ENCODE measurements at places on chromosomes 3 and 15.

GRCh38 chr3:11757441-11757875 is 89.2 kb downstream of the TAMM41 start:
- no peaks in the 10 kb centered on the region for H3K36me3 ChIP-seq
- H3K4me3 ChIP-seq: no peak overlapping the region
- H3K27me3 ChIP-seq: no peaks in the 10 kb centered on the region
- no peaks in the 10 kb centered on the region for H3K4me1 ChIP-seq
- no peak for DNase-seq

DNA sequence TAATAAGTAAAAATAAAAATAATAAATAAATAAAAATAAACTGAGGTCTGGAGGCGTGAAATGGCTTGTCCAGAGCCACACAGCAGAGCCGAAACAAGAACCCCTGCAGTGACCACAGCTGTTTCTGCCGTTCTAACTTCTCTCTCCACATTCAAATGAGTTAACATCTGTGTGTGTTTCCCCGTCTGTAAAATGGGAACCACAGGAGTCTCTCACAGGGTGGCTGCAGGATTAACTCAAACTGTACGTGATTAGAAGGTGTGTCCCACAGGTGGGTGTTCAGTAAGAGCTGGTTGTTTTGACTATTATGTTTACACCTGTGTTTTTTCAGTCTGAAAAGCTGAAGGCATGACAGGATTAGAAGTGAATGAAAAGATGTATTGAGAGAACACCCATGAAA is 27.0 kb upstream of the MUC4 start:
- DNase-seq: no peak
- peaks cover 25% of the 10 kb centered on the region for H3K27me3 ChIP-seq
- H3K4me3 ChIP-seq: no peak overlapping the region
- no peaks in the 10 kb centered on the region for H3K36me3 ChIP-seq
- H3K27ac ChIP-seq: no peak overlapping the region

GRCh38 chr3:149494759-149495580 is 20.5 kb downstream of the TM4SF4 start:
- no peaks in the 10 kb centered on the region for H3K4me1 ChIP-seq
- H3K27ac ChIP-seq: no peak overlapping the region
- H3K4me3 ChIP-seq: no peak overlapping the region
- H3K36me3 ChIP-seq: no peaks in the 10 kb centered on the region
- no peak for DNase-seq

DNA sequence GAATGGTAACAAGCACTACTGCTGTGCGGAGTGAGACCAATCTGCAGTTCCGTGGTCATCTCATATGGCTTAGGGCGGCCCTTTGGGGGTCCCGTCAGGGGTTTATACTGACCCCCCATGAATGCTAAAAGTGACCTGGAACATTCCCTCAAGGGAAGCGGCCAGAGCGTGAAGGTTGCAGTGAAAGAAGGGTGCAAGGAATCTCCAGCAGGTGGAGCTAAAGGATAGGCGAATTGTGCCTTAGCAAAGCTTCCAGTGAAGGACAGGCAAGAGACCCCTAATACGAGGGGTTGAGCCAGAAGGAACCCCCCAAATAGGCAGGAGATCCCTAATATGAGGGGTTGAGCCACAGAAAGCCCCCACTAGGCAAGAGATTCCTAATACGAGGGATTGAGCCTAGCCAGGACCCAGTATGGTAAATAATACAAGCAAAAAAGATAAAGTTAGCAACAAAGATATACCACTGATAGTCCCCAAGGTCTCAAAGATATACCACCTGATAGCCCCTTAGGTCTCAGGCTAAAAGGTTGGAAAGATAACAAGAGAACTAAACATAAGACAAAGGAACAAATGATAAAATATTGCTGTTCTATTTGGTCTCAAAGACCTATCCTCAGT is 32.8 kb downstream of the ZNF589 start:
- DNase-seq: no peak
- H3K4me3 ChIP-seq: no peak overlapping the region
- no peaks in the 10 kb centered on the region for H3K36me3 ChIP-seq
- no peaks in the 10 kb centered on the region for H3K27me3 ChIP-seq

GRCh38 chr15:86159468-86159867 is 79.8 kb downstream of the AGBL1 start:
- no peaks in the 10 kb centered on the region for H3K4me1 ChIP-seq
- no peak overlapping the region for H3K27ac ChIP-seq
- peaks cover 20% of the 10 kb centered on the region for H3K27me3 ChIP-seq

GRCh38 chr3:123732447-123732846 is 147.6 kb upstream of the HACD2 start:
- H3K4me3 ChIP-seq: no peak overlapping the region
- H3K36me3 ChIP-seq: no peaks in the 10 kb centered on the region
- H3K4me1 ChIP-seq: no peaks in the 10 kb centered on the region
- no peak for DNase-seq

- no peak overlapping the region for H3K27ac ChIP-seq
- no peaks in the 10 kb centered on the region for H3K36me3 ChIP-seq
- no peak overlapping the region for H3K4me3 ChIP-seq
These were observed 311.5 kb downstream of the EDEM1 start for GRCh38 chr3:5498981-5499380.

GRCh38 chr3:46656778-46657556 is 36.5 kb downstream of the ALS2CL start:
- H3K27me3 ChIP-seq: peaks cover 32% of the 10 kb centered on the region
- H3K4me1 ChIP-seq: no peaks in the 10 kb centered on the region
- no peak overlapping the region for H3K4me3 ChIP-seq
- H3K27ac ChIP-seq: no peak overlapping the region
- H3K36me3 ChIP-seq: no peaks in the 10 kb centered on the region
- DNase-seq: no peak

DNA sequence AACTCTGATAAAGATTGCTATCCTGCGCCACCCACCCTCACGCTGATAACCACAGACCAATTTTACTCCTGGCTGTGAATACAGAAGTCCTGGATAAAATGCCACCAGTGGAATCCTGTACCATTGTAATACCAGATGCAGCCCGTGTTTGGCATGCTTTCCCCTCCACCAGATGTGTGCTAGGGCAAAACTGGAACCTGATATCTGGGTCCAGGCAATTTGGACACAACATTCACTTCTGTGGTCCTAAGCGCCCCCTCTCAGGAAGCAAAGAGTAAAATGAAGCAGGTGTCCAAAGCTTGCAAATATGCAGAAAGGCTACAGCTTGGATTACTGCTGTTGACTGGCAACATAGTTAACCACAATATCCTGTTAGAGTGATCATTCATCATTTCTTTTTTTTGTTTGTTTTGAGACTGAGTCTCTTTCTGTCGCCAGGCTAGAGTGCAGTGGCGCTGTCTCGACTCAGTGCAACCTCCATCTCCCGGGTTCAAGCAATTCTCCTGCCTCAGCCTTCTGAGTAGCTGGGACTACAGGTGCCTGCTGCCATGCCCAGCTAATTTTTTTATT is 32.8 kb downstream of the LOXL1 start:
- DNase-seq: no peak
- no peaks in the 10 kb centered on the region for H3K36me3 ChIP-seq
- peak overlapping the region; percentile 60 for H3K4me3 ChIP-seq
- peak overlapping the region; percentile 19 for H3K27ac ChIP-seq

- no peaks in the 10 kb centered on the region for H3K36me3 ChIP-seq
- no peak overlapping the region for H3K4me3 ChIP-seq
- no peak overlapping the region for H3K27ac ChIP-seq
- no peaks in the 10 kb centered on the region for H3K27me3 ChIP-seq
- DNase-seq: no peak
These were observed 393.3 kb upstream of the CBLB start for GRCh38 chr3:106261915-106262683.

DNA sequence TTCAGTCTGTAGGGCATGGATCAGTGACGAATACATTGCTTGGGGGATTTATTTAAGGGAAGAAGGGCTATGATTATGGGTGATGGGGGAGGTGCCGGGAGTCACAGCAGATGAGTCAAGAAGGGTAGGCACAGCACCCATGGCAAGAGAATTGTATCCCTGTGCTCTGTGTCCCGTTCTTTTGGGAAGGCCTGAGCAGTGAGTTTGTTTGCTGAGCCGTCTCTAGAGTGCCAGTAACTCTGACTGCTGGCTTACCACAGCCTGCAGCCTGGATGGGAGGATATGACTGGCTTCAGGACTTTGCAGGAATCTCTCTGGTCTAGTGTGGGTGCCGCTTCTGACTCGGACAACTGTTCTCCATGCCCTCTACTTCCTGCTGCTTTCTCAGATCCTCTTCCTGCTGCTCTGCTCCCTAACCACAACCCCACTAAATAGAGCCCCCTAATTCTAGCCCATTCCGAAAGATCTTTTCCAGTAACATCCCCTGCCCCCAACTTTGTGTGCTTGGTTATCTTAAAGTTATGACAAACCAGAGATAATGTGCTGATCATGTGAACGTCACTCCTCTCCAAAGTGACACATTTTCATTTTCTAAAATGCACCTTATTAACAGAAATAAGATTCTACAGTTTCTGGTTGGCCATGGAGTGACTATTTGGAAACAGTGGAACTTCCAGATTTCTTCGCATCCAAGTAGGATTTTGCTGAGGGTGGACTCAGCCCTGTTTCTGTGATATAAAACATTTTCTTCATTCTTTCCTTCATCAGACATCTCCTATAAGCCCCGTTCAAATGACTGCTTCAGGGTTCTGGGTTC is 239.0 kb downstream of the SLCO3A1 start:
- peak overlapping the region; percentile 22 for H3K27ac ChIP-seq
- H3K36me3 ChIP-seq: peaks cover 12% of the 10 kb centered on the region
- DNase-seq: no peak
- peaks cover 40% of the 10 kb centered on the region for H3K4me1 ChIP-seq
- no peaks in the 10 kb centered on the region for H3K27me3 ChIP-seq
- no peak overlapping the region for H3K4me3 ChIP-seq

GRCh38 chr3:107798381-107798780 is 275.6 kb downstream of the BBX start:
- DNase-seq: no peak
- H3K27ac ChIP-seq: no peak overlapping the region
- H3K4me3 ChIP-seq: no peak overlapping the region
- peaks cover 43% of the 10 kb centered on the region for H3K36me3 ChIP-seq

DNA sequence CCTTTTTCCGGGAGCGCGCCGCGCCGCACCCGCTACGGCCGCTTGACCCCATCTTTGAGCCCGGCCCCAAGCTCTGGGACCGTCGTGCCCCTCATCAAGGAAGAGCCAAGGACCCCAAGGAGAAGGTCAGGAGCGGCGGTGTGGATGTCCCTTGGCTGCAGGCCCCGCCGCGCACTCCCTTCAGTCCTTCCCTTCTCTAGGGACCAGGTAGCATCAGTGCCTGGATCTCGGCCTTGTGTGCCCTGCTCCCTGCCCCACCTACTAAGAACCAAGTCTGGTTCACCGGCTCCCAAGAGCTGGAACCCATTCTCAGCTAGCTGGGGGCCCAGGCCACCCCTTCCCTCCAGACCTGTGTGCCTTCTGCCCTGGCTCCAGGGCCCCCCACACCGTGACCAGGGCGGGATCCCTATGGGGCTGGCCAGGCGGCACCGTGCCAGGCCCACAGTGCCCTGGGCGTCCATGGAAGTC is 69.3 kb upstream of the CGNL1 start:
- H3K4me3 ChIP-seq: peak overlapping the region; percentile 54
- DNase-seq: no peak
- peaks cover 5% of the 10 kb centered on the region for H3K4me1 ChIP-seq
- H3K27me3 ChIP-seq: peaks cover 37% of the 10 kb centered on the region

- H3K27me3 ChIP-seq: no peaks in the 10 kb centered on the region
- no peak overlapping the region for H3K27ac ChIP-seq
- no peaks in the 10 kb centered on the region for H3K36me3 ChIP-seq
- no peak for DNase-seq
- no peak overlapping the region for H3K4me3 ChIP-seq
These were observed 475.2 kb upstream of the EPHA3 start for GRCh38 chr3:88632226-88632625.

GRCh38 chr3:114804099-114804498 is 343.0 kb downstream of the ZBTB20 start:
- no peaks in the 10 kb centered on the region for H3K27me3 ChIP-seq
- H3K36me3 ChIP-seq: peaks cover 5% of the 10 kb centered on the region
- no peak overlapping the region for H3K4me3 ChIP-seq
- H3K4me1 ChIP-seq: peaks cover 11% of the 10 kb centered on the region

GRCh38 chr3:43953814-43954692 is 263.3 kb downstream of the ABHD5 start:
- DNase-seq: no peak
- H3K27me3 ChIP-seq: peaks cover 37% of the 10 kb centered on the region
- no peak overlapping the region for H3K27ac ChIP-seq
- H3K4me1 ChIP-seq: no peaks in the 10 kb centered on the region
- no peak overlapping the region for H3K4me3 ChIP-seq

DNA sequence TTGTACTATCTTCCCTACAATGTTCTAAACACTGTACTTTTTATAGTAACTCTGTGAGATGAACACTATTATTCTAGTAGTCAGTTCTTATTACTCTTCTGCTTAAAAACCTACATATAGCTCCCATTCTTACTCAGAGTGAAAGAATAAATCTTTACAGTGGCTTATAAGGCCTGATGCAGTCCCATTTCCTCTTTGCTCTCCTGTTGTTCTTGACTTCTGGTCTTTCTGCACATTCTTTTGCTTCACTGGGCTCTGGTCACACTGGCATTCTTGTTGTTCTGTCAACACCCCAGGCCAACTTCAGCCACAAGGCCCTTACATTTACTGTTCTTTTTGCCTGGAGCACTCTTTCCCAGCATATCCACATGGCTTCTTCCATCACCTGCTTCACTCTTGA is 58.2 kb upstream of the TP63 start:
- no peak for DNase-seq
- no peaks in the 10 kb centered on the region for H3K36me3 ChIP-seq
- no peak overlapping the region for H3K4me3 ChIP-seq
- H3K4me1 ChIP-seq: peaks cover 10% of the 10 kb centered on the region

- no peak for DNase-seq
- H3K36me3 ChIP-seq: peaks cover 18% of the 10 kb centered on the region
- H3K27ac ChIP-seq: peak overlapping the region; percentile 97
- peaks cover 16% of the 10 kb centered on the region for H3K4me1 ChIP-seq
- H3K27me3 ChIP-seq: no peaks in the 10 kb centered on the region
These were observed 892 bp downstream of the NMD3 start for GRCh38 chr3:161221806-161222600.

GRCh38 chr3:46091046-46091445 is 63.8 kb upstream of the XCR1 start:
- H3K36me3 ChIP-seq: no peaks in the 10 kb centered on the region
- no peak overlapping the region for H3K27ac ChIP-seq
- H3K27me3 ChIP-seq: no peaks in the 10 kb centered on the region
- no peak overlapping the region for H3K4me3 ChIP-seq
